ENCODE measurements at places on chromosomes 11 and 22.

GRCh38 chr11:128886406-128887124 is 4.6 kb upstream of the KCNJ5 start:
- no peak for DNase-seq

DNA sequence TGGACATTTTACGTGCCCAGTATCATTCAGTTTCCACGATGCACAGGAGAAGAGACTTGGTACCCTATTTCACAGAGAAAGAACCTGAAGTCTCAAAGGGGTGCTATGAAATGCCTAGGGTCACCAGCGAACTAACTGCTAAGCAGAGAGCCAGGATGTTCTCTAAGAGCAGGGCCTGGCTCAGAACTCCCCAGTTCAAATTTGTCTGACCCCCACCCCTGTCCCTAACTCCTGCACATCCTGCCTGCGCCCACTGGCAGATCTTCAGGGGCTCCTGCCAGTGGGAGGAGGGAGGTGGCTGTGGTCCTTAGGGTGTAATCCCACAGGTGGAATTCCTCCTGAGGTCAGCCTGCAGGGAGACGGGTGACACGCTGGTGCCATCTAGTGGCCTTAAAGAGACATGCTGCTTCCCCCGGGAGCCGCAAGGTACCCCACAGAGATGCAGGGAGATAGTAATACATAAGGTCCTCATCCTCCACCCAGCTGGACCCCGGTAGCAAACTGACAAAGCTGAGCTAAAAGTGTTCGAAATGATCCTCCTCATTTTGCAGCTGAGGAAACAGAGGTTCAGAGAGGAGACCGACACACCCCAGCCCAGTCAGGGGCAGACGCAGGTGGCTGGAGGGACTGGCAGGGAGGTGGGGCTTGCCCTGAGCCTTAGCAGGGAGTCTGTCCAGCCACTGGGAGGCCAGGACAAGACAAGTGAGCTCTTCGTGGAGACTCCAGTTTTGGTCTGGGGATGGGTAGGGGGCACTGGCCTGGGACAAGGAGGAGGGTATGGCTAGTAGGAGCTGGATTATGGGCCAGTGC is 34.1 kb downstream of the MB start:
- DNase-seq, result no peak

- DNase-seq, result no peak
Measured at GRCh38 chr11:86978247-86978646, 23.1 kb upstream of the FZD4 start.

- no peak for DNase-seq
Measured at GRCh38 chr22:29208879-29209623, 3.4 kb downstream of the EMID1 start.

DNA sequence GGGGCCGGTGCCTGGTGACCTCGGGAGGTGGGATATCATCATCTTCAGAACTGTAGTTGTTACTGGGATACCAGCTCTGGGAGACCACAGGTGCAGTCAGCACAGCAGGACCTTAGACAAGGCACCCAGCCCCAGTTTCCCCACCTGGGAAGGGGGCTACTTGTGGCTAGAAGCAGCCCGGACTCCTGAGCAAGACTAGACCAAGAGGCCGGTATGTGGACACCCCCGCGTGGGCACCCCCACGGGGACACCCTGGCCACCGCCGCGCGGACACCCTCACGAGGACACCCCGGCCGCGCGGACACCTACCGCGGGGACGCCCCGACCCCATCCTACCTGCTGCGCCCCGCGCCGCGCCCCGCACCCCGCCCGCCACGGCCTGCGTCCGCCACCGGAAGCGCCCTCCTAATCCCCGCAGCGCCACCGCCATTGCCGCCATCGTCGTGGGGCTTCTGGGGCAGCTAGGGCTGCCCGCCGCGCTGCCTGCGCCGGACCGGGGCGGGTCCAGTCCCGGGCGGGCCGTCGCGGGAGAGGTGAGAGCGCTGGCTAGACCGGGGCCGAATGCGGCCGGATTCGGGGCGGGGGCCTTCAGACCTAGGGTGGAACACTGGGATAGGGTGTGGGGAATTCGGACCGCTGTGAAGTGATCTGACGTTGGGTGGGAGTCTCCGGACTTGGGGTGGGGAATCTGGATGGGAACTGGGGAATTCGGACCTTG is at the start of the genes COMT and TXNRD2:
COMT (plus strand) TSS at position 408 of the 718 bp plus-strand sequence. CDS start 20,755 bp downstream, outside the sequence.
TXNRD2 (minus strand) TSS at position 454 of the 718 bp plus-strand sequence; CDS start at position 439, 15 bp downstream.
- DNase-seq, result no peak

DNA sequence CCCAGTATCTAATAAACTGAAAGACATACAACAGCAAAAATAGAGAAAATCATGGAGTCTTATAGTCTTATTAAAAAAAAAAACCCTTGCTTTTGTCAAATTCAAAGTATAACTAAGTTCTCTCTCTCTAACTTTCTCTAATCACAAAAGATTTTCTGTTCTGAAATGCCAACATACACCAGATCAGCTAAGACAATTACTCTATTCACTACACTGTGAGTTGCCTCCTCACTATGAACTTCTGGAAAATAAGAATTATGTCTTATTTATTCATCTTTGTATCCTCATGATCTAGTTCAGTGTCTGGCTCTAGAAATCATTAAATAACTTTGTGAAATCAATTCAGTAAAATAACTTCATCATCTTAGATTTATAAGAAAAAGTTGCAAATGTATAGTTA is 12.7 kb downstream of the FAM76B start:
- no peak for DNase-seq

- DNase-seq, result no peak
Measured at GRCh38 chr22:19070397-19071169, 51.6 kb downstream of the DGCR2 start.

Measured in cortex of kidney (tissue), 1 donor.